Stimulated activated CD8-positive, alpha-beta memory T cell treated with anti-CD3 and anti-CD28 coated beads, Interleukin-7, amount 100 ng/mL, for 1 hour (primary cell): ENCODE measurements at places on chromosomes 2 and 18.

GRCh38 chr2:27729198-27729597, 42.3 kb upstream of the MRPL33 start:
- no peak for DNase-seq

DNA sequence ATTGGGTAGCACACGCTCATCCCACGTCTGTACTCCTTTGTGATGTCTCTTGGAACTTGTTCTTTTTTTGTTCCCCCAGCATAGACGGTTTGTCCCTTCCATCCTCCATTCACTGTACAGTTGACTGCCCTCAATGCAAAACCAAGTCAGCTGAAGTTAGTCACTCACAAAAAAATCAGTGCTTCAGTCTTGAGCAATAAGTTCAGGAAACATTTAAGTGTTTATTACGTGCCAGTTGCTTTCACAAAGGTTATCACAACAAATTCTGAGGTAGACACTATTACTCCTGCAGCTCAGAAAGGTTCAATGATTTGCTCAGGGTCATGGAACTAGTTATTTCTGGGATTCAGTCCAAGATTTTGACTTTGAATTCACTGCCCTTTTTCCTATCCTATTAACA, 102.2 kb downstream of the PDE1A start:
- DNase-seq: no peak

GRCh38 chr2:216774620-216775019, 79.3 kb upstream of the IGFBP5 start:
- DNase-seq: no peak

GRCh38 chr2:3628241-3628679, 29.7 kb upstream of the ALLC start:
- DNase-seq: no peak

DNA sequence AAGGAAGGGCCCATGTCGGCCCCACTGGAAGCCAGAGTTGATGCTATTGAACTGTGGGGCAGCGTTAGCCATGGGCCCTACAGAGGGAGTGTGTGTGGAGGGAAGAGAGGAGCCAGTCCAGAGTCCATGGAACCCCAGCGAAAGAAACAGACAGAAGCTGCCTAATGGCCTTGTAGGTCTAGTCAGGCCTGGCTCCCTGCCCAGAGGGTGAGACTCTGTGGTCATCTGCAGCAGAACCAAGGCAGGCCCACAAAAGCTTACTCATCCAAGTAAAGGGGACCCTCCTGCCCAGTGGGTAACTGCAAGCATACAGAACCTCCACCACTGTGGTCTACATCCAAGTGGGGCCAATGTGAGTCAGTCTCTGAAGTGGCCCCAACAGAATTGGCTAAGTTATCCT, 439.8 kb downstream of the TGIF1 start:
- DNase-seq: no peak

GRCh38 chr2:48397281-48397680, 132.7 kb upstream of the STON1 start:
- no peak for DNase-seq

GRCh38 chr2:174781996-174782395, 17.7 kb upstream of the CHRNA1 start:
- DNase-seq: no peak

- no peak for DNase-seq
These were observed 24.4 kb downstream of the TFCP2L1 start for GRCh38 chr2:121260370-121261154.

DNA sequence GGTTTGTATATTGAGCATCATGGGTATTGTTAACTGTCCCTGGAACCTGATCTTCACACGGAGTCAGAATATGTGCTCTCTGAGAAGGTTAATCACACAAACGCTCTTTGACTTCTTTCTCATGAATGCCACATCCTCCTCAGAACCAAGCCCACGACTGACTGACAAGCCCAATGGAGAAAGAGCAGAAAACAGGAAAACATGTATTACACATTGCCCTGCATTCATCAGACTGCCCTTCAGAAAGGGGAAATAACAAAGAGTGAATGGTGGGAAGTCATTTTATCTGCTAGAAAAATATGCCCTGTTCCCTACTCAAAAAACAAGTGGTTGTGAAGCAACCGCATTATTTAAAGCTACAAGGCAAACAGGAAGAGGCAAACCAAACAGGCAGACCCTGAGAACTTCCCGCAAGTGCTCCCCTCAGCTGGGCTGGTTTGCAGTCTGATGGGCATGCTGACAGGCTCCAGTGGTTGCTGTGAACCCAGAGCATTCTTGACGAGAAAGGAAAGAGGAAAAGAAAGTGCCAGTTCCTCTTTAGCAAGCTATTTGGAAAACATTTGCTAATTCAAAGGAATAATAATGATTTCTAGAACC, 172.9 kb upstream of the SETBP1 start:
- DNase-seq: no peak

DNA sequence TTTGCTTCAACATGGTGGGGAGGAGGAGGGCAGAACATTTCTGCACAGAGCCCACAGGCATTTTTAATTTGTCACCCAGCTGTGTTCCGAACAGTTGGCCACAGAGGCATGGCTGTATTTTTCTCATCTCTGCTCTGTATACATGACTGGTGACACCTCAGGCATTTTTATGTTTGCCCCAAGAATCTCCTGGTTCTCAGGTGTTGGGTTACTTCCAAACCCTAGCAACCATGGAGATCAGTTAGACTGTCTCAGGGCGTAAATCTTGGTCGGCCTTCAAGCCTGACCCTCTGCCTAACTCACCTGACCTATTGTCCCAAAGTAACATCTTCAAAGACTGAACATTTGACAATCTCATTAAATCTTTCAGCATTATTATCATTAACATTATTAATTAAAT, 100.0 kb downstream of the ABCA12 start:
- no peak for DNase-seq

- no peak for DNase-seq
These were observed 27.5 kb downstream of the TMEM18 start for GRCh38 chr2:649426-650342.

DNA sequence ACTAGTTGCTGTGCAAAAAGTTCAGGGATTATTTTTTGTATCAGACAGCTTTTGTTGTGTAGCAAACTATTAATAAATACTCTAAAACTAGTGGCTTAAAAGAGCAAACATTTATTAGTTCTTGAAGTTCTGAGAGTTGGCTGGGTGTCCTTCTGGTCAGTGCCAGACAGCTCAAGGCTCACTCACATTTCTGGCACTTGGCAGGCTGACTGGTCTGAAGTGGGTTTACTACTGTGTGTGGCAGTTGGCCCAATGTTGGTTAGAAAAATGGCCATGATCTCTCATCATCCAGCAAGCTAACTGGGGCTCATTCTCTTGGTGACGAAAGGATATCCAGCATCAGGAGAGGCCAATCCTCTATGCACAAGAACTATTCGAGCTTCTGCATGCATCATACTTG, 71.4 kb upstream of the ZNF385B start:
- DNase-seq: no peak

- no peak for DNase-seq
These were observed 5.7 kb downstream of the CALCRL start for GRCh38 chr2:187442378-187442777.

- DNase-seq: no peak
These were observed 317.5 kb downstream of the TMX3 start for GRCh38 chr18:68397241-68398035.

- no peak for DNase-seq
These were observed 15.4 kb downstream of the HK2 start for GRCh38 chr2:74849228-74849892.

- DNase-seq: no peak
These were observed 98.2 kb upstream of the SMAD2 start for GRCh38 chr18:48028696-48029095.

- no peak for DNase-seq
These were observed 162.3 kb upstream of the REV1 start for GRCh38 chr2:99651930-99652670.

- DNase-seq: no peak
These were observed 175.3 kb upstream of the SIX3 start for GRCh38 chr2:44766220-44766619.

DNA sequence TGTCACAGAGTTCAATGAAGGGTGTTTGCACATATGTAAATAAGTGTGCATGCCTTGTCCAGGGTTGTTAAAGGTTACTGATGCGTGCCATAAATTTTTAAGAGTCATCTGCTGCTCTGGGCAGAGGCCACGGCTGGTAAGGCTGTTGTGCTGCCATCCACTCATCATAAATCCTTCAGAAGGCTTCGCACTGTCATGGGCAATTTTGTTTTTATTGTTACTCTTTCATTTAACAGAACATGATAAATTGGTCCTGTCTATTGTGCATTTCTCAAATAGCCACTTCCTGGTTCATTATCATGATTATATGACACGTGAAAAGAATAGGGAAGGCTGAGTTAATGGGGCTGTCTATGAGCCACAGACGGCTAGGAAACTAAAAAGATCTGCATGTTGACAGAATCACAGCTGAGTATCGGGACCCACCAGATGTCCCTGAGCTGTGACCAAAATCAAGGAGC, 634.3 kb upstream of the SOX11 start:
- DNase-seq: no peak

GRCh38 chr2:215542690-215543089, 106.8 kb upstream of the FN1 start:
- no peak for DNase-seq

GRCh38 chr2:227608561-227609338, 5.9 kb downstream of the SCYGR3 start:
- no peak for DNase-seq

DNA sequence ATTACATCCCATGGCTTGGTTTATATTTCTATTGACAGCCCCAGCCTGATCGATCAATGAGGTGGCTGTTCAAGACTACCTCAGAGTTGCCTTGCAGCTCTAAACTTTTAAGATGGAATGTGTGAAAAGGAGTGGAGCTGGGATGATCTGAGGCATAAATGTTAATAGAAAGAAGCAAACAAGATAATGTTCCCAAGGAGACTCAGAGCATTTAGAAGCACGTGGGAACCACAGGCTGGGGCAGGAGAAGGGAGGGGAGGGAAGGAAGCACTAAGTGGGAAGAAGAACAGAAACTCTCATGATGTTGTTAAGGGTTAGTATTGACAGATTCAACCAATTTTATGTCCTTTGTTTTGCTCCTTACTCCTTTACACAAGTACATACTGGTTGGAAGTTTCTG, 28.8 kb upstream of the LRATD1 start:
- DNase-seq: no peak
